Substantia nigra (tissue), 51 donors: ENCODE measurements at places on chromosomes 16 and 17.
A peak's percentile ranks its signal among the peaks of the same experiment; 100 is the strongest.

DNA sequence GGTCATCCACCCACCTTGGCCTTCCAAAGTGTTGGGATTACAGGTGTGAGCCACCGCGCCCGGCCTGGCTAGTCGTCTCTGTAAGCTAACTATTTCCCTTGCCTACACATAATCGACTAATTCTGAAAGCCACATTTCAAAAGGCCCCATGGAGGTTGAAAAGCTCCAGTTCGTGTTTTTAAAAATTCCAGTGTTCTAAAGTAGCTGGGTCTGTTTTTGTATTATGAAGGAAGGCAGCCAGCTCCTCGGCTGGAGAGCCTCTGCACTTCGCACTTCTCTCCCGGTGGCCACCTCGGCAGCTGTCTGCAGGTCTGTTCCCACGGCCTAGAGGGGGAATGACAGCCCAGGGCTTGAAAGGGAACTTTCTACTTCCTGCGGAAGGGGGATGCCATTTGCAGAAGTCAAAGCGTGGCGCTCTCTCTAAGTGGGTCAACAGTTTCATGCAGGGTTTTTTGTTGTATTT lies 16.9 kb downstream of the HASPIN start:
- DNase-seq, result no peak

- DNase-seq, result no peak
Observed at GRCh38 chr16:56068816-56069215, 122.5 kb upstream of the GNAO1 start.

GRCh38 chr16:57032931-57033330 lies 43.6 kb downstream of the NLRC5 start:
- DNase-seq, result no peak

- peak; percentile 55 for DNase-seq
Observed at GRCh38 chr16:30896889-30897733, 697 bp downstream of the CTF1 start.

- no peak for DNase-seq
Observed at GRCh38 chr16:51526621-51527020, 375.6 kb upstream of the SALL1 start.

DNA sequence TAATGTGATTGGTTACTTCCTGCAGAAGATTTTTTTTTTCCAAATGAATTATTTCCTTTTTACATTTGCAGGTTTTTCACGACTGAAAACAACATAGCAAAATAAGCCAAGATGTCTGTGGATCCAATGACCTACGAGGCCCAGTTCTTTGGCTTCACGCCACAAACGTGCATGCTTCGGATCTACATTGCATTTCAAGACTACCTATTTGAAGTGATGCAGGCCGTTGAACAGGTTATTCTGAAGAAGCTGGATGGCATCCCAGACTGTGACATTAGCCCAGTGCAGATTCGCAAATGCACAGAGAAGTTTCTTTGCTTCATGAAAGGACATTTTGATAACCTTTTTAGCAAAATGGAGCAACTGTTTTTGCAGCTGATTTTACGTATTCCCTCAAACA lies 2.4 kb downstream of the MIS12 start:
- no peak for DNase-seq

DNA sequence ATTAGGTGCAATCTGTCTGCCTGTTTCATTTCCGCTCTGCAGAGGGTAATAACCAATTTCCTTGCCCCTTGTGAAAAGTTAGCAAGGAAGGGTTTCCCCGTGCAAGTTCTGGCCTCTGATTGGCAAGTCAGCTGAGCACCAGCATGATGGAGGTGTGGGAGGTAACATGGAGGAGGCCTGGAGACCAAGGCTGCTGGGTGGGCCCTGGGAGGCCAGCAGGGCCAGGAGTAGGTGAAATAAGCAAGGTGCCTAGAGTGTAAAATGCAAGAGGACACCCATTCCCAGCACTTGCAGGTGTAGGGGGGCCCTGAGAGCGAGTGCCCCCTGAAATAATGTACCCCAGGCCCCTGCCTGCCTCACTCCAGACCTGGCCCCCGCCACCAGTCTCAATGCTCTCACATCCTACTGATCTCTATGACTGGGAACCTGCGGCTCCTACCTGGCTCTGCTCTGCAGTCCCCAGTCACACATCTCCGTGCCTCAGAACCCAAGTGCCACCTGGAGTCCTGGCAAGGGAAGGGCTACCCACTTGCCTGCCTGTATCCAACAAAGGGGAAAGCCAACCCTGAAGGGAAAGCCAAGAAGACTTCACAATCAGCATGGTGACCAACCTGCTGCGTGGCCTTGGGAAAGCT lies 116.2 kb downstream of the C16orf78 start:
- no peak for DNase-seq

- DNase-seq, result no peak
Observed at GRCh38 chr17:82893779-82894178, 54.0 kb upstream of the ZNF750 start.

GRCh38 chr16:68190736-68191510 lies 45.0 kb downstream of the ESRP2 start:
- DNase-seq, result peak; percentile 32

DNA sequence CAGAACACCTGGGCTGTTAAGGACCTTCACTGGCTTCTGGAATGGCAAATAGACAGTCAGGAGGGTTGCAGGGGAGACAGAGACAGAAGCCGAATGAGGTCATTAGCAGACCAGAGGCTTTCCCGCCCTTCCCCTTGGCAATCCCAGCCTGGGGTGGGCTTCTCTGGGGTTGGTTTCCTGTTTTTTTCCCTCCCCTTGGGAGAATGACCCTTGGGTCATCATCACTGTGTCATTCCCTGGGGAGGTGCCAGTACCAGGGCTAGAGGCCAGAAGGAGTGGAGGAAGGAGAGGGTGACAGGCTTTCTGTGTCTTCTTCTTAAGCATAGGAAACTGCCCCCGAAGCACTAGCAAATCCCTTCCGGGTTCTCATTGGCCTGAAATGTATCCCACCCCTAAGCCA lies 42.9 kb upstream of the IL21R start:
- no peak for DNase-seq

GRCh38 chr17:32239456-32239855 lies 26.2 kb upstream of the RHBDL3 start:
- DNase-seq, result no peak

- no peak for DNase-seq
Observed at GRCh38 chr16:69904495-69905170, 46.5 kb upstream of the CLEC18A start.

GRCh38 chr17:7834542-7834956 lies 532 bp downstream of the KDM6B start:
- no peak for DNase-seq

DNA sequence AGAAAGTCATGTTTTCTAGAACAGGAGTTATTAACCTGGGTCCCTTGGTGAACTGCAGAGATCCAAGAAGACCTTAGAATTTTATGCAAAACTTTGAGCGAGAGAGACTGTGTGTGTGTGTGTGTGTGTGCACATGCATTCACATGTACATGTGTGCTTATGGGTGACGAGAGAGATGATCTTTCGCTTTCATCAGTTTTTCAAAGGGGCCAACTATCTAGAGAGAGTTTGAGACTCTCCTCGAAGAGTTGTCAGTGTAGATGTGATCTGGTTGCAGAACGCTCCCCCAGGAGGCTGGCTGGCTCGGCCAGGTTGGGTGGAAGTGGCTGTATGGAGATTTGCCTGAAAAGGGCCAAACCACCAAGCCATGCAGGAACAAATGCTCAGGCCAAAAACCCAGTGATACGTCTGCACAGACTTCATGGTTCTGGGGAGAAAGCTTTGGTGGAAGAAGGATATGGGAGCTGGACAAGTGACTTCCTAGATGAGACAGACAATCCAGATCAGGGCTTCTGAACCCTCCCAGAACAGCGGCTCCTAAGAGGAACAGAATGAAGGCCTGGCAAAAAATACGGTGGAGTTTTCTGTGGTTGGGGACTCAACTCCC lies 6.1 kb downstream of the PIK3R5 start:
- no peak for DNase-seq

- no peak for DNase-seq
Observed at GRCh38 chr17:64198331-64199090, 64.5 kb downstream of the TEX2 start.

DNA sequence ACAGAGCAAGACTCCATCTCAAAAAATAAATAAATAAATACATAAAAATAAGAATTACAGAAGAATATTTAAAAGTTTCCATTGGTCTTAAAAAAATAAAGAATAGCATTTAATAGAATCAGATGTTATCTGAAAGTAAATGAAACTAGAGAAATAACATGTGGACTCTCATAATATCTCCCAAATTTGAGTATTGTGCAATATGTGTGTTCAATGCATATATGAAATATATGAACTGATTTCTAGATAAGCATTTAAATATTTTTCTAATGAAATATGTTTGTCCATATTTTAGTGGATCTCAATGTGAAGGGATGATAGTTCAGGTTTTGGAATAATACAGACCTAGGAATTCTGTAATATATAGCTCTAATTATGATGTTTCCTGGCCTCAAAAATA lies 265.9 kb upstream of the PMFBP1 start:
- DNase-seq, result no peak

- no peak for DNase-seq
Observed at GRCh38 chr17:41467561-41467960, 375 bp upstream of the KRT32 start.

DNA sequence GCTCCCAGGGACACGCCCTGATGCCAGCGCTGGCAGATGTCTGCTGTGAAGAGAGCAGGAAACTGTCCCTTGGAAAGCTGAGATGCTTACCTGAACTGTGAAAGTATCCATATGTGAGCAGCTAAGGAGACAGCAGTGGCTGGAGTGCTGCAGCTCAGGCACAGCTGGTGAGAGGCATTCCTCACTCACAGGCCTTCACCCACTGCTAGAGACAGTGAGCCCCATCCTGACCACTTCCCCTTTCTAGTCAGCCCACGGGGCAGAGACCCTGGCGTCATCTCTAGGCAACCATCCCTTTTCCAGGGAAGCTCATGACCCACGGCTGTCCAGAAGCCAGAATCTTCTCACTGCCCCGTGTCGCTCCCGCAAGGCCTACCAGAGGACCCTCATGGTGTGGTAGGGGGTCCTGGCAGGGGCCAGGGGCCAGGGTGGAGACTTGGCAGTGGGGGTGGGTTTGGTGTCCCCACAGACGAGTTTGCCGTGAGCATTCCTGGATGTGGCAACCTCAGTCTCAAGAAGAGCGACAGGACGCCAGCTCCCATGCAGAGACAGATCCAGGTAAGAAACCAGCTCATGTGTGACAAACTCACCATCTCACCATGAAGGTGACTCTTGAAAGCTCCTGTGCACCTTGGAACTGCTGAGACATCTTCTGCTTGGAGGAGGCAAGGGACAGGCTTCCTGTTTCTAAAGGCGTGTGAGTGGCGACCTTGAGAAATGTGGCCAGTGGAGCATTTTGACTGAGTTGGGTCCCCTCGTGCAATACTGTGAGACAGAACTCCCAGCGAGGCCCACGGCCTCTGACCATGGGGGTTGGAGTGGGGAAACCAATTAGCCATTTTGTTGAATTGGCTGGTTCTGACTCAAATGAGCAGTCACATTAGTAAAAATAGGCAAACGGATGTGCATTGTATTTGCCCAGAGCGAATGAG lies at the start of gene SCIMP:
TSS of gene SCIMP (minus strand) at position 216 of the 932 bp plus-strand sequence. CDS start at position 111, 105 bp downstream.
- peak; percentile 37 for DNase-seq

GRCh38 chr16:15425861-15426260 lies 8.5 kb upstream of the BMERB1 start:
- DNase-seq, result no peak

- no peak for DNase-seq
Observed at GRCh38 chr16:46788891-46789474, 40.8 kb upstream of the MYLK3 start.

DNA sequence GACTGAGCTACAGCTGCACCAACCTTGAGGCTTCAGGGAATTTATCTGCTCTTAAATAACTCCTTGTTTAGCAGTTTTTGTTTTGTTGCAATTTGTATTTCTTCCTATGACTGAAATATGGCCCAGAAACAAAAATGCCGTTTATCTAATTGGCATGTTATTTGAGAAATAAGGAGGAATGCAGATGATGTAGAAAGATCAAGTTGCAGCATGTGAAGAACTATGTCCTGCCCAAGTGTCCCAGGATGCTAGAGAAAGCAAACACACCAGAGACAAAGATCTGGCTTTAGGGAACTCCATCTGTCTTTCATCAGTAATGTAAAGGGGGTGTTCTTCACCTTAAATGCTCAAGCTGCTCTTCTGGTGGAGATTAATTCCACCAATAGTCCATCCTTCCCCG lies 29.7 kb downstream of the USP31 start:
- no peak for DNase-seq

DNA sequence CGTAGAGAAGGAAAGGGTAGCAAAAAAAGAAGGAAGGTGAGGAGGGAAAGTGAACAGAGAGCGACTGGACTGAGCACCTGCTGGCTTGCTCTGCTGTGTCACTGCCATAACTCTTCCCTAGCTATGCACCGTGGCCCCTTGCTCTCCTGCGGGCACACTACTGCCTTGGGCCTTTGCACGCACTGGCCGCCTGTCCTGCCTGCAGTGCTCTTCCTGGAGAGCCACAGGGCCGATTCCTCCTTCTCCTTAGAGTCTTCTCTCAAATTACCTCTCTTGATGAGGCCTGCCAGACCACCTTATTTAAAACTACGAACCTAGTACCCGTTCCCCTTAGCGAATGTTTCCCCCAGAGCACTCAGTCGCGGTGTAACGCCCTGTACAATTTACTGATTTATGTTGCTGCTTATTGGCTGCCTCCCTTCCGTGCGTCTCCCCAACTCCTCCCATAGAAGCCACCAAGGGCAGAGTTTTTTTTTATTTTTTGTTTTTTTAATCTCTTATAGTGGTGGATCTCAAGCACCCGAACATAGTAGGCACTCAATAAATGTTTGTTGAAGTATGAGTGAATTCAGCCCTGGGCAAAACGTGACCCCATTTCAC lies 70.3 kb downstream of the RAI1 start:
- no peak for DNase-seq

- DNase-seq, result no peak
Observed at GRCh38 chr17:15507896-15508295, 40.5 kb upstream of the CDRT4 start.

DNA sequence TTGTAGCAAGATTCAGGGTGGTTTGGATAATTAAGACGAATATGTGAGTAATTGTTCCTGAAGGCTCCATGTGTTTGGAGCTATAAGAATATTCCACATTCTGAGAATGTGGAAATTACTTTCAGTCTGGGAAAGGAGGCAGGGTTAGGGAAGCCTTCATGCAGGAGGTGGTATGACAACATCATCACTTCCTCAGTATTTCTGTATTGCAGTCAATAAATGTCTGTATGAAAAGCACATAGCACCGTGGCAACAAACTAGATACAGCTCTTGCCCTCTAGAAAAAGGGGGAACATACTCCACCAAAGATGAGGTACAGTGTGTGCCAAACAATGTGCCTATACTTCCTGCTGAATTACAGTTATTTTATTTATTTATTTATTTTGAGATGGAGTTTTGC lies 26.1 kb upstream of the DHRS7B start:
- DNase-seq, result no peak
